ENCODE measurements at places on chromosomes 13 and 19.
A peak's percentile ranks its signal among the peaks of the same experiment; 100 is the strongest.

- DNase-seq = no peak
These were observed 6.3 kb downstream of the PNKP start for GRCh38 chr19:49861107-49861506.

- DNase-seq = no peak
These were observed at the start of gene ETFB for GRCh38 chr19:51365965-51366388. Gene ETFB (minus strand): TSS chr19:51366388. CDS start chr19:51366326, 62 bp downstream.

GRCh38 chr13:48160606-48161278, 65.8 kb upstream of the MED4 start:
- no peak for DNase-seq

GRCh38 chr19:54369082-54369687, 4.5 kb upstream of the LAIR1 start:
- DNase-seq = no peak

DNA sequence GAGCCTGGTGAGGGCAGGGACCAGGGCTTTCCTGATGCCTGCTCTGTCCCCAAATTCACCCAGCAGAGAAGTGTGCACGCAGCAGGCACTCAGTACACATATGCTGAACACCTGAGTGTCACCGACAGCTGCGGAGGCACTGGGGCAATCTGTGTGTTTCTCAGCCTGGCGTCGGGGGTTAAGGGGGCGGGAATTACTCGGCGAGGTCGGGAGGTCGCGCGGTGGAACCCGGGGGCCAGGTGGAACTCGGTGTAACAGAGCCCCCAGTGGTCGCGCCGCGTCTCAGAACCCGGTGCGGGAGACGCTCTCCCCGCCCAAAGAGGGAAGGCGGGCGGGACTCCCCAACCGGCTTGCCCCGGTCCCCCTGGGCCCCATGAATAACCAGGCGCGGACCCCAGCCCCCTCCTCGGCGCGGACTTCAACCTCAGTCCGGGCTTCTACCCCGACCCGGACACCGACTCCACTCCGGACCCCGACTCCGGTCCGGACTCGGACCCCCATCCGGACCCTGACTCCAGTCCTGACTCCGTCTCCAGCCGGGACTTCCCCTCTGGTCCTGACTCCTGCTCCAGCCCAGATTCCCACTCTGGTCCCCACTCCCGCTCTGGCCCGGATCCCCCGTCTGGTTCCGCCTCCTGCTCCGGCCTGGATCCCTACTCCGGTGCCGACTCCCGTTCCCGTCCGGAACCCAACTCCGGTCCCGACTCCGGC, at the start of gene SELENOV:
TSS of gene SELENOV (plus strand) at position 300 of the 711 bp plus-strand sequence. CDS start at position 374, 74 bp downstream.
- DNase-seq = no peak

- no peak for DNase-seq
These were observed 17.5 kb downstream of the TMEM143 start for GRCh38 chr19:48346191-48346590.

- DNase-seq = no peak
These were observed 867.1 kb downstream of the UQCRFS1 start for GRCh38 chr19:28345811-28346210.

DNA sequence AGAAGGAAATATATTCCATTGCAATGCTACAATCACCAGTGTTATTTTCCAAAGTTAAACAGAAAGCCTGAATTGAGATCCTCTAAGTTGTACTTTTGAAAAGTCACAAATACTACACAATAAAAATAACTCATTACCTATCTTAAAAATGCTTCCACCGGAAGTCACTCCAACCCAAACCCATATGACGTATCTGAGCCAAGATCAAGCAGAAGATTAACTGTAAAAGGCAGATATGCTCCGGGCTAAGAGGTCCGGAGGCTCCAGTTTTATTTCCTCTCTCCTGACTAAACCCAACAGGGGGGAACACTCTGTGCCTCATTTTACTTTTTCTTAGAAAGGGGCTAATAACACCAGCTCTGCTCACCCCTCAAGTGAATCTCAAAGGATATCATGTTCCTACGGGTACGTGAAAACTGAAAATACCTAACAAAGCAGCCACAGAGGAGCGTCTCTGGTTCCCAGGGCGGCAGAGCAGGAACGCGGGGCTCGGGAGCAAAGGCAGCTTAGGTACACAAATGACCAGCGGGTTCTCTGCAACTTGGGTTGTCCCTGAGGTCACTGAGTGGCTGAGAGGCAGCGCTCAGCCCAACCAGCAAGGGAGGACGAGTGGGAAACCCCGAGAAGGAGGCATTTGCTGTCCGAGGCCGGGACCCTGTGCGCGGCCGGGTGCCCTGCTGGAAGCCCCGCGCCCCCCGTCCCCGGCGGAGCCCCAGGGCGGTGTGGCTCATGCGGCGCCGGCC, 750 bp downstream of the RAB20 start:
- no peak for DNase-seq

GRCh38 chr13:60925686-60926085, 490.0 kb downstream of the PCDH20 start:
- no peak for DNase-seq

- no peak for DNase-seq
These were observed 1.6 kb downstream of the SPINT2 start for GRCh38 chr19:38265921-38266429.

DNA sequence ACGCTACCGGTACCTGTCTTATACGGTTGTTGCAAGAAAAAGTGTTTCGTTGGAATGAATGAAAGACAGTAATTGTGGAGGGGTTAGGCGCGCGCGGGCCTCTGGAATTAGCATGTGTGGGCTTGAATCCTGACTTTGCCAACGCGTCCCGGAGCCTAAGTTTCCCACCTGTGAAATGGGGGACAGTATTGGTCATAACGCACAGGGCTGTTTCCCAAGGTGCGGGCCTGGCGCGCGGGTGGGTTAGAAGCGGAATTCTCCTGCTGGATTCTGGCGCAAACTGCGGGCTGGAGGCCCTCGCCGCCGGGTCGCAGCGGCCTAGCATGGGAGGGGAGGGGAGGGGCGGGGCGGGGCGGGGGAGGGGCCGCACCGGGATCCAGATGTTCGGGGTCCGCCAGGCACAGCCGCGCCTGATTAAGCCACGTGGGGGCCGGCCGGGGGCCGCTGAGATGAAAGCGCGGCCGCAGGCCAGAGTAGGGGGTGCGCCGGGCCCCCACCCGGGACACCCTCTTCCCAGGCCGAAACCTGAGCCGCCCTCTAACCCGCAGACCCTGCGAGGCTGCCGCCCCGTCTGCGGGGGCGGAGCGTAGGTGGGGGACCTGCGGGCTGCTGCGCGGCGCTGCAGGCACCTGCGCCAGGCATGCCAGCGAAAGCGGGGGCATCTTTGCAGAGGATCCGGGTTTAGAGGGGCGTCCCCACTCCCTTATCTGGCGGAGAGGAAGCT, 1.2 kb upstream of the TMEM59L start:
- DNase-seq = no peak

DNA sequence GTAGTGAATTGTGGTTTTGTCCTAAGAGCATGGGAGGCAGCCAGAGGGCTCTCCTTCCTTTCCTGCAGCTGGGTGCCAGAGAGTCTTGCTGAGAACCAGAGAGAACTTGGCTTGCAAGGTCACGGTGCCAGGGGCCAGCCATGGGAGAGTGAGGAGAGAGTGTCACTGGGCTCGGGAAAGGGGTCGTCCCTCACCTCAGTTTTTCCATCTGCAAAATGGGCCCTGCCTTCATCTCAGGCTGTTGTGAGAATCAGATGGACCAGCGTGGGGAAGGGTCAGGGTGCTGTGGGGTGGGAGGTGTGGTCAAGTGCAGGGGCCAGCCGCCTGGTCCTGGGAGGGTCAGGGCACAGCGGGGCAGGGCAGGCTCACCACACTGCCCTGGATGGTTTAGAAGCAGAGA, 7.3 kb downstream of the LRP3 start:
- DNase-seq = no peak

- no peak for DNase-seq
These were observed 88.4 kb downstream of the NALCN start for GRCh38 chr13:101327871-101328270.

- no peak for DNase-seq
These were observed 22.1 kb downstream of the MIPEP start for GRCh38 chr13:23867027-23867491.

- DNase-seq = no peak
These were observed 5.6 kb downstream of the TCF3 start for GRCh38 chr19:1646659-1647453.

DNA sequence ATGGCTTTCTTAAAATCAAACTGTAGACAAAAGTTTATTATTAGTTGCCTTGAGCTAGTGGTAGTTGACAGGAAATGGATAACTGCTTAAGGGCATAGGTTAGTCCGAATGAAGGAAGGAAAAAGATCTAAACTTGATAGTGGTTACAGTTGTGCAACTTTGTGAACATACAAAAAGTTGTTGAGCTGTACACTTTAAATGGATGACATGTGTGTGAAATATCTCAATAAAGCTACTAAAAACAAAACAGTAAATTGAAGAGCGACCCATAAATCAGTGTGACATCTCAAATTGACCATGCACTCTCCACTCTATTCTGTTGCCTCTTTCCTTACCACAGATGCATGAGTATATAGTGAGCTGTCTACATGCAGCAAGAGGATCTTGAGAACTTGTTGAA, 1757.8 kb downstream of the PCDH9 start:
- no peak for DNase-seq

- no peak for DNase-seq
These were observed 25.2 kb downstream of the KCTD15 start for GRCh38 chr19:33821871-33822270.

GRCh38 chr19:10565028-10565566, 713 bp downstream of the KRI1 start:
- peak; percentile 78 for DNase-seq

DNA sequence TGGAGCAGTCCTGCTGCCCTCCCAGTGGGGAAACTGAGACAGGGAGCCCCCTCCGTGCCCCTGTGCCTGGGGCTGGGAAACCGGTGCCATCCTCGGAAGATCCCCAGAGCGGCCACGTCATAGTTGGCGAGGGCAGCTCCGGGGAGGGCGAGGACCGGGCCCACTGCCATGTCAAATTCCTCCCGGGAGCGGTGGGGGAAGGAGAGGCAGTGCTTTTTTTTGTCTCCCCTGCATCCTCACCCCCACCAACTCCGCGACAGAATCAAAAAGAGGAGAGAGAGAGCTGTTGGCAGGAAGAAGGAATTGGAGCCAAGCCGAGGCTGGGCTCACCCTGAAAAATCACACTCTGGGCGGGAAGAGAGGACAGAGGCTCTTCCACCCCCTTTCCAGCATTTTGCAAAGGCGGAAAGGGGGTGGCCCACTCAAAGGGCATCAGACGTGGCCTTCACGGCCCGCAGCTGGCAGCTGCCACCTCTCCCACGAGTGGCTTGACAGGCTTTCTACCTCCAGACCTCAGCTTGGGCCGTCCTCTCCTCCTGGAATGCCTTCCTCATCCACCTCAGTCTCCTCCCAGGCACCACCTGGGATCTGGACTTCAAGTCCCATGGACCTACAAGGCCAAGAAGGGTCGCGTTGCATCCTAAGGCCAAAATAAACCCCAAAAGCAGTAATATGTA, 19.6 kb upstream of the NFIC start:
- DNase-seq = no peak

DNA sequence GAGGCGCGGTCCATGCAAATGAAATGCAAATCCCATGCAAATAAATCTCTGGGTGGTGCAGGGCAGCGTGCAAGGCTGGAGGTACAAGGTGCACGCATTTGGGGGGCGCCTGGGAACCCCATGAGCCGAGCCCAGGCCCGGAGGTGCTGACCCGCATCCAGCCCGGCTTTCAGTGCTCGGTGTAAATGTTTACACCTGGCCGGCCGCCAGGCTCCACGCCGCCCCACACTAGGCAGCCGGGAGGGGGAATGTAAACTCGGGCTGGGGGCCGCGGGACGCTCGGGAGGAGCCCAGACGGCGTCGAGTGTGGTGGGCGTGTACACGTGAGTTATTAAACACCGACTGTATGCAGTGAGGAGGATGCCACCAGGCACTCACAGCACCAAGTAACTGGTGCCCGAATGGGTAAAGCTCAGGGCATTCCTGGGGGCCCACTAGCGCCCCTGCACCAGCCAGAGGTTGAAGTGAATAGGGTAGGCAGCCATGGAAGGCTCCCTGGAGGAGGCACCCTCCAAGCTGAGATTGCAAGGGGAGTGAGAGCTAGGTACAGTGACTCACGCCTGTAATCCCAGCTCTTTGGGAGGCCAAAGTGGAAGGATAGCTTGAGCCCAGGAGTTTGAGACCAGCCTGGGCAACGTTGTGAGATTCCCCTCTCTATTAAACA, 17.2 kb downstream of the FUT6 start:
- DNase-seq = no peak
